ENCODE measurements at places on chromosomes 6 and 20.

DNA sequence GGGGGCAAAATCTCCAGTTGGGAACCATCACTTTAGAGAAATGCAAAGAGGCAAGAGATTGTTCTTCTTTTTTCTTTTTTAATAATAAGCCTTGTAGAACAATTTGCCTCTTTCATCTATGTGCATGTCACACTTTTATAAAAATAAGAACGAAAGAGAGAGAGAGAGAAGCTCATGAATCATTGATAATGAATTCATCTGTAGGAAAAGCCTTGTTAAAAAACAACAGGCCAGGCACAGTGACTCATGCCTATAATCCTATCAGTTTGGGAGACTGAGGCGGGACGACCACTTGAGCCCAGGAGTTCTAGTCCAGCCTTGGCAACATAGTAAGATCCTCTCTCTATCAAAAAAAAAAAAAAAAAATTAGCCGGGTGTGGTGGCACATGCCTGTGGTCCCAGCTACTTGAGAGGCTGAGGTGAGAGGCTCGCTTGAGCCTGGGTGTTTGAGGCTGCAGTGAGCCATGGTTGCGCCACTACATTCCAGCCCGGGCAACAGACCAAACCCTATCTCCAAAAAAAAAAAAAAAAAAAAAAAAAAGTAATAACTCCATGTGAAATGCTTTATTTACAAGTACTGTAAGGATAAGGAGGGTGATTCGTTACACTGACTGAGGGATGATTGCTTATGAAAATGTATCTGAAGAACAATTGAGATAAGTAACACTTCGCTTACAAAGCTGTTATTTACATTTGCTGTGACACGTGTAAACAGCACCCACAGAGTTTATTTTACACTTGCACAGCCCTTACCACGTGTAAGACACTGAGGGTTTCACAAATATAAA is 6.0 kb downstream of the CCN5 start:
- no peak for DNase-seq

- DNase-seq: no peak
Measured at GRCh38 chr20:34859826-34860545, 12.7 kb downstream of the GGT7 start.

DNA sequence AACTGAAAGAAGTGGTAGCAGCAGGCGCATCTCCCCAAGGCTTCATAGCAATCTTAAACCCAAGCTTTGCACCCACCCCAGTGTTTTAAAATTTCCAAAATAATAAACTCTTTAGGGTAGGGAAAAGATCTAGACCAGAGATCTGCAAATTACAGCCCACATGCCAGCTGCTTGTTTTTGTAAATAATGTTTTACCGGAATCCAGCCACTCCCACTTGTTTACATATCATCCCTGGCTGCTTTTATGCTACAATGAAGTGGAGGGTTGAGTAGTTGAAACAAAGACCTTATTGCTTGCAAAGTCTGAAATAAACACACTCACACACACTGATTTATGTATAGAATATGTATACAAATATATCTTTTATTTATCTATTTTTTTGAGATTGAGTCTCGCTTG is 30.0 kb downstream of the SLX4IP start:
- DNase-seq: no peak

DNA sequence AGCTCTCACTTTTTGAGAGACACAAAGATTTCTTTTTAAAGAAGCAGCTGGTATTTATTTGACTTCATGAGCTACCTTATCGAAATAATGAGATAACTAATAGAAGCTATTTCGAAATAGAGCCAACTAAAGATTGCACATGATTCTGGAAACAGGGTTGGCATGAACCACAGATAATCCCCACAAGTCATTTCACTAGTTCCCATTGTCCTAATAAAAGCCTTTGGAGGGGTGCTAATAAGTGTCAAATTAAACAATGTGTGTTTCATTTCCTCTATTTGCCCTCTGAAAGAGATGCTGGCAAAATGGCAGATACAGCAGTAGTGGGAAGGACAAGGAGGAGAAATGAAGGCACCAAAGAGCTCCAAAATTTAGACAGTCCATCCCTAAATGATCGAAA is 78.6 kb upstream of the RIPOR2 start:
- no peak for DNase-seq

GRCh38 chr20:17380801-17381200 is 150.4 kb downstream of the BFSP1 start:
- no peak for DNase-seq

DNA sequence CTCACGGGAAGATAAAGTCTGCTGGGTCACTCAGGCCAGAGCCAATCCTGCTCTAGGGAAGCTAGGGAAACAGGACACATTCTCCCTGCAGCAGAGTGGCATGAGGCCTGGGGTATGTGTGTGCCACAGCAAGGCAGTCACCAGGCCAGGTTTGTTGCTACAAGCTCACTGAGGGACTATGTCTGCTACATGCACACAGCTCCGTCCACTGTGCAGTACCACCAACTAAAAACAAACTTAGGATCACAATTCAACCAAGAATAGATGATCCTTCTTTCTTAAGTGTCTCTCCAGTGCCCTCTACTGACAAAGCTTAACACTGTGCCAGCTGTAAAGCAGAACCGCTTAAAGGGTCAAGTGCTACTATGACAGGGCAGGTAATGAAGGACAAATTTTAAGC is 192.5 kb downstream of the PTPRK start:
- DNase-seq: no peak

GRCh38 chr6:3635482-3635881 is 116.0 kb downstream of the PXDC1 start:
- no peak for DNase-seq

DNA sequence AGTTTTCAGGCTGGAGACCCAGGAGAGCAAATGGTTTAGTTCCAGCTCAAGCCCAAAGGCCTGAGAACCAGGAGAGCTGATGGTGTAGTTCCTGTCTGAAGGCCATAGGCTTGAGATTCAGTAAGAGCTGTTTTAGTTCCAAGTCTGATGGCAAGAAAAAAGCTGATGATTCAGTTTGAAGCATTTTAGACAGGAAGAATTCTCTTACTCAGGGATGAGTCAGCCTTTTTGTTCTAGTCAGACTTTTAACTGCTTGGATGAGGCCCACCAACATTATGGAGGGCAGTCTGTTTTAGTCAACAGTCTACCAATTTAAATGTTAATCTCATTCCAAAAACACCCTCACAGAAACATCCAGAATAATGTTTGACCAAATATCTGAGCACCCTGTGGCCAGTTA is 2.5 kb downstream of the ZSCAN26 start:
- DNase-seq: no peak

DNA sequence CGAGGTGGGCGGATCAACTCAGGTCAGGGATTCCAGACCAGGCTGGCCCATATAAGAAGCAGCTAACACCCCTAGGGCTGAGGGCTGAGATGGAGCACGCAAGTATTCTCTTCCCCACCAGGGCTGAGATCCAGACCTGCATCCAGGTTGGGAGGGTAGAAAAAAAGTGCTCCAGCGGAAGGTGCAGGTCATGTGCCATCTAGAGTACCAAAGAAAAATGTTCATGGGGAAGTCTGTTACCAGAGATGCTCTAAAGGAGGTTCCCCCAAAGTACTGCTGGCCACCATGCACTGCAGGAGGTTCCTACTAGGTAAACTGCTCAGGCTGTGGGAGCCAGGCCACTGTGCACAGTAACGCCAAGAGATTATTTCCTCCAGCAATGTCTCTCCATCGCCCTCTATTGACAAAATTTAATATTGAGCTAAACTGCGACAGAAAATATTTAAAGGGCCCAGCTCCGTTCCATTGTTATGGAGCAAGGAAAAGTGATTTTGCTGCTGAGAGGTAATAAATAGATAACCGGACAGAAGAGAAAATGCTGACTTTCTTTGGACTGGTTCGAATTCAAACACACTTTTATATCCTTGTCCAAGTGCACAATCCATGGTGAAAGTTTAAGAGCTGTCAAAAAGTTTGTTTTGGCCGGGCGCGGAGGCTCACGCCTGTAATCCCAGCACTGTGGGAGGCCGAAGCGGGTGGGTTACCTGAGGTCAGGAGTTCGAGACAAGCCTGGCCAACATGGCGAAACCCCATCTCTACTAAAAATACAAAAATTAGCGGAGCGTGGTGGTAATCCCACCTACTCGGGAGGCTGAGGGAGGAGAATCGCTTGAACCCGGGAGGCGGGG is 159.9 kb downstream of the OR2B2 start:
- DNase-seq: peak; percentile 10

DNA sequence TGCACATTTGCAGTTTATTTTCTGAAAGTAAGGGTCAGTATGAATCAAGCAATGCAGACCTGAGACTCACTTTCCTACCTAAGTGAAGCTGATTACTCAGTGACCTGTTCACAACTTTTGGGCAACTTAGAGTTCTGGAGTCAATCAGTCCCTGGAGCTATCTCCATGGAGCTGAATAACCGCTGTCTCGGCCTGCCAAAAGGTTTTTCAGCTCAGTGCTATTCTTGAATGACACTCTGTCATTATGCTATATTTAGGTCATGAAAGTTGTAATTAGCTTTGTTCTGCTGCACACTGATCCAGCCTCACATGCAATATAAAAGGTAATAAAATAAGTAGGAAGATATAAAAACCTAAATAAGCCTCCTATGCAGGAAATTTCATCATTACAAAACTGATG is 356.0 kb downstream of the BMP2 start:
- DNase-seq: no peak

GRCh38 chr20:35174458-35175216 is 2.8 kb downstream of the PROCR start:
- DNase-seq: no peak

- DNase-seq: no peak
Measured at GRCh38 chr6:33165581-33166258, 26.5 kb downstream of the COL11A2 start.

DNA sequence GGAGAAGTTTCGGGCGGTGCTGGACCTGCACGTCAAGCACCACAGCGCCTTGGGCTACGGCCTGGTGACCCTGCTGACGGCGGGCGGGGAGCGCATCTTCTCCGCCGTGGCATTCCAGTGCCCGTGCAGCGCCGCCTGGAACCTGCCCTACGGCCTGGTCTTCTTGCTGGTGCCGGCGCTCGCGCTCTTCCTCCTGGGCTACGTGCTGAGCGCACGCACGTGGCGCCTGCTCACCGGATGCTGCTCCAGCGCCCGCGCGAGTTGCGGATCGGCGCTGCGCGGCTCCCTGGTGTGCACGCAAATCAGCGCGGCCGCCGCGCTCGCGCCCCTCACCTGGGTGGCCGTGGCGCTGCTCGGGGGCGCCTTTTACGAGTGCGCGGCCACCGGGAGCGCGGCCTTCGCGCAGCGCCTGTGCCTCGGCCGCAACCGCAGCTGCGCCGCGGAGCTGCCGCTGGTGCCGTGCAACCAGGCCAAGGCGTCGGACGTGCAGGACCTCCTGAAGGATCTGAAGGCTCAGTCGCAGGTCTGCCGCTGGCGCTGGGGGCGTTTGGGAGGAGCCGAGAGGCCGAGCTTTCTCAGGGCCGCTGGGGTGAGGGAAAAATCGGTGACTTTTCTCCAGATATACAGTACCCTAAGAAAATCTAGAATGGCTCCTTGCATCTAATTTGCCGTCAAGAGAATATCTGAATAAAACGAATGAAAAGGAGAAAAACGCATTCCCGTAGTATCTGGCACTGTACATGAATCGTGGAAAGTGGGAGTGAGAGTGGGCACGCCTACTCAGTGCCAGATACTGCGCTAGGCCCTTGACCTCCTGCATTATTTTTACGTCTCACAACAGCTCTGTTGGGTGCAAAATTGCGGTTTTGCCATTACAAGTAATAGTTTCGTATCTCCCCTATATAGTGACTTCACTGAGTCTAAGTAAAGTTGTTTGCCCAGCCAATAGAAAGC is 1.0 kb downstream of the CALHM6 start:
- DNase-seq: no peak
